ENCODE measurements at places on chromosomes 11 and 22.

GRCh38 chr11:128765104-128765503 is 71.2 kb downstream of the FLI1 start:
- no peak for DNase-seq

DNA sequence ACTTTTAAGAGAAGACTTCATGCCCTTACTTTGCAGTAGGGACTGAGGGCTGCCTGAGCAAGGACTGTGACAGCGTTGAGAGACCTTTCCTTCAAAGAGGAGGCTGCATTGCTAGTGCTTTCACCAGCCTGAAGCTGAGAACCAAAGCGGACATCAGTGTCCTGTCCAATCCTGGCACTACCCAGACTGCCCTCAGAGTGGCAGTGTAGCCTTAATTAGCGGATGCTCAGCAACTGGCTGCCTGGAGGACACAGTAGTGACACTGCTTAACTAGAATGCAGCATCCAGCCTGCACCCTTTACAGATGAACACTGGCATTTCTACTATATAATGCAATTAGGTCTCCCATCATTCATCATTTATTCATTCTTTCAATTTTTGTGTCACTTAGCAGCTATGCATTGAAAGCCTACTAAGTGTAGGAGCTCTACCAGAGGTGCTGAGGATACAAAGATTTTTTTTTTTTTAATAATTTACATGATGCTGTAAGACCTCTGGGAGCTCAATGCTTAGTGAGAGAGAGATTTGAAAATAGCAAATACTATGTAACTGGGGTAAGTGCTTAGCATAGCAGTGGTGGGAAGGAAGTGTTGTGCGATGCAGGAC is 36.9 kb upstream of the SLC36A4 start:
- DNase-seq = peak; percentile 16

DNA sequence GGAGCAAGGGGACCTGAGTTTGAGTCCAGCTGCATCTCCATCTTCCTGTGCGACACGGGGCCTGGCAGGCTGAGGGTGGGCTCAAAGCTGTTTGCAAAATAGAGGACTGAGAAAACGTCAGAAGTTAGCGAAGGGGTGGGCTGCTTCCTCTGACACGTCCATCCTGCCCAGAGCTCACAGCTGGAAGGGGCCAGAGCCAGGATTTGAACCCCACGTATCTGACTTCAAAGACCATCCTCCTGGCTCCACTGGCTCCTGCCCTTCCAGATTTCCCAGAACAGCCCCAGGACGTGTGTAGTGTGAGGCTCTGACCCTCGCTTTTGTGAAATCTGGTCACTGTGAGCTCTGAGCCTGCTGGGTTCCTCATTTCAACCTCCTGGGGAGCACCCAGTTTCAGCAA is 56.3 kb downstream of the CD82 start:
- no peak for DNase-seq

DNA sequence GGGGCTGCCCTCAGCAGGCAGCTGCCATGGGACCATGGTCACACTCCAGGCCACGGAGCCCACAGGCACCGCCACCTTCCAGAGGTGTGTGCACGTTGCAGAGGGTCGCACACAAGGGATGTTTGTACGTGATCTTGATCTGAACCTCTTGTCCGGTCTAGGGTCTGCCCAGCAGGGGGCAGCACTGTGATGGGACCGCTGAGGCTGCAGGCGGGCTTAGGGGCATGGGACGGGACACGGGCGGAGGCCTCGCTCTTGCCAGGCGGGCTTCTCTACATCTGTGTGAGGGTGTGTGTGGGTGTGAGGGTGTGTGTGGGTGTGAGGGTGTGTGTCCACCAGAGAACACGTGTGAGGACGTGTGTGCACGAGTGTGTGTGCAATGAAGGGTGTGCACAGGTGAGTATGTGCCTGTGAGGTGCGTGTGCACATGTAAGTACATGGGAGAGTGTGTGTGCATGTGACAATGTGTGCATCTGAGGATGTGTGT is 52.4 kb downstream of the CACNA1I start:
- no peak for DNase-seq

GRCh38 chr22:21445437-21446127 is 21.6 kb upstream of the TMEM191C start:
- DNase-seq = no peak

DNA sequence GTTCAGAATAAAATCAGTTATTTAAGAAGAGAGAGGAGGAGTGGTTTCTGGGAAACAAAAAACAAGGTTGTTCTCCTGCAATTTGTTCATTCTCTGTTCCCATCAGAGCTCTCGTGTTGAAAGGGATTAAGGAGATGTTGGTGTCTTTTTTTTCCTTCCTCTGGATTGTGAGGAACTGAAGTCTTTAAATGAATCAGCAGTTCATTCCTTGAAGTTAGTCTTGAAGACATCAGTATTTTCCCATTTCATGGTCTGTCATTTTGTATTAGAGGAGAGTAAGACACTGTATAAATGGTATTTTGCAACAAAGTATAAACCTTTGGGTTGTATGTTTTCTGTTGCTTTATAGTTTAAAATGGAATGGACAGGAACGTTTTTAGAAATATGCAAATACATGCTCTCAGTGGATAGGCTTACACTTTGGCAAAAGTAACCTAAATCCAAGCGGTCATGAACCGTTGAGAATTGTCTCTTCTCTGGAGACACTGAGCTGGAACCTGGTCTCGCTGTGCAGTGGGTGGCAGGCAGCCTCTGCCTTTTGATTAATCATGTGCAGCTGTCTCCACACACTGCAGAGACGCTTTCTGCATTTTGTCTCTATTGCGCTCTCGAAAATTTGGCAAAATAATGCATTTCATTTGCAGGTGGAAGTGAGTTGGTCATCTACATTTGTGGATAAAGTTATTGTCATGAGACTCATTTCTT is 33.0 kb downstream of the SAMM50 start:
- no peak for DNase-seq

- no peak for DNase-seq
Observed at GRCh38 chr11:32838505-32839274, 9.0 kb downstream of the PRRG4 start.

GRCh38 chr11:117823946-117824420 is 561 bp downstream of the FXYD2 start:
- no peak for DNase-seq

DNA sequence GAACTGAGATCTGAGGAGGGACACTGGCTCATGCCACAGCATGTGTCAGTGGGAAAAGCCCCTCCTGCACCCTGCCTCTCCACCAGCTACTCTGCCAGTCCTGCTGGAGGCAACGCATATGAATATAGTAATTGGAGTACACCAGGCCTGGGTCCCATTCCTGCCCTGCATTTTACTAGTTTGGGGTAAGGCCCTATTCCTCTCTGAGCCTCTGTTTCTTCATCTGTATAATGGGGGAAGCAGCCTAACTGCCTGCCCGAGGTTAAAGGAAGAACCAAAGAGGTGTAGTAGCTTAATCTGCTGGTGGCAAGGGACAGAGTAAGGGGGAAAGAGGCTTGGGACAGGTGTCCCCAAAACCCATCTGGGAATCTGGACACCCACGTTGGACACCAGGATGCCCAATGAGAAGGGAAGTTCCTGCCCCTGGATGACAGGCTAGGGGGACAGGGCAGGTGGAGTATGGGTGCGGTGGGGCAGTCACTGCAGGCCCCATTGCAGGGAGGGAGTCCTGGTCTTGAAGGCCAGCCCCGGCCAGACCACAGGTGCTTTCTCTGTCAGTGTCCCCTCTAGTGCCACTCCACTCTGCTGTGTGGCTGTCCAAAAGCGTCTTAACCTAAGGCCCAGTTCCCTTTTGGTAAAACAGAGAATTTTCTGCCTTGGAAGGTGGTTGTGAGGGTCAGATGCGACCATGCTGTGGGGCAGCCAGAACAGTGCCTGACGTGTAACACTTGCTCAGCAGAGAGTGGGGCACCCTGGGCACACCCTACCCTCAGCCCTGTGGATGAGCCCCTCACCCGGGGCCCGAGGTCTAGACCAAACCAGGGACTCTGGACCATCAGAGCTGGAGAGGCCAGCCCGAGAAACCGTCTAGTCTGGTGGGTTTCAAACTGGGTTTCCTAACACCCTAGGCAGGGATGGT is 11.5 kb downstream of the TSKU start:
- no peak for DNase-seq

DNA sequence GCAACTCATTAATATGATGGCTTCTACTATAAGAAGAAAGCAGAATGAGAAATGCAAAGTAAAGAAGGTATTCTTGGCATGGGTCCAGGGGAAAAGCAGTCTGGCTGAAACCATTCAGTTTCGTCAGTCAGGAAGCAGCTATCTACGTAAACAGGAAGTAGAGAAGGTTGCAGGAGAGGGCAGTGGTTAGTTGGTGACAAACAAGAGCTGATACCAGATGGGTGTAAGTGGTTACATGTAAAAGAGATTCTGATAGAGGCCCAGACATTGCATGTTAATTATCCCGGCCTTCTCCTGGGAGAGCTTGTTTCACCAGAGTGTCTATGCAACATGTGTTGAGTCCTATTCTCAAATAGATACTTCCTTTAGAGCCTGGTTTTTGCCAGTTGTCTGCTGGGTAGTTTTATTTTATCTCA is 58.4 kb upstream of the PSMA1 start:
- no peak for DNase-seq

DNA sequence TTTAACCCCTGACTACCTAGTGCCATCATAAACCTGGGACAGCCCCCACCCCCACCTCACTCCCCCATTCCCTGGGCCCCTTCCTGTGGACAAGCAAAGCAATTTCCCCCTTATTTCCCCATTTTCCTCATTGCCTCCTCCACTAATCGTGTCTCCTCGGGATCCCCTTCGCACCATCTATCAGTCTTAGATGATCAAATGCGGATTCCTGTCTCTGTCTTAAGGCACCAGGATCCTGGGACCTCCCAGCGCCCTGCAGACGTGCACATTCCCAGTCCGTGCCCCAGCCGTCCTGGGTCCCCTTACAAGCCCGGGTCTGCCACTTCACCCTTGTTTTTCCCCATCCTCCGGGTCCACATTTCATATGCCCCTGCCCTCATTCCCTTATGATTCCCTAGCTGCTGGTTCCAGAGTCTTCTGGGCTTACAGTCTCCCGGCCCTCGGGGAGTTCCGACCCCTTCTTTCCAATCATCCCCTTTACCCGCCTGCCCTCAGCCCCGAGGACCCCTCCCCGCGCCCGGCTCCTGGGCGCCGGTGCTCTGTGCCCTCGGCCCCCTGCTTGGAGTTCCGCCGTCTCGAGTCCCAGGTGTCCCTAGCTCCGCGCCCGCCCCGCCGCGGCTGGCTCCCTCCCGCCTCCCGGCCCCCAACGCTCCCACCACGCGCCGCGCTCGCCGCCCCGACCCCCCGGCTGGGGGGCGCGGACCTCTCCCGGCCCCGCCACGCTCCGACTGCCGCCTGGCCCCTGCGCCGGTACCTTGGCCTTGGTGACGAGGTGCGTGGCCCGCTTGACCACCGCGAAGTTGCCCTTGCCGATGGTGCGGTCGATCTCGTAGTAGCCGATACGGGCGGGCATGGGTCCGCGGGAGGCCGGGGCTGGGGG is 599 bp downstream of the SIK3 start:
- DNase-seq = no peak

DNA sequence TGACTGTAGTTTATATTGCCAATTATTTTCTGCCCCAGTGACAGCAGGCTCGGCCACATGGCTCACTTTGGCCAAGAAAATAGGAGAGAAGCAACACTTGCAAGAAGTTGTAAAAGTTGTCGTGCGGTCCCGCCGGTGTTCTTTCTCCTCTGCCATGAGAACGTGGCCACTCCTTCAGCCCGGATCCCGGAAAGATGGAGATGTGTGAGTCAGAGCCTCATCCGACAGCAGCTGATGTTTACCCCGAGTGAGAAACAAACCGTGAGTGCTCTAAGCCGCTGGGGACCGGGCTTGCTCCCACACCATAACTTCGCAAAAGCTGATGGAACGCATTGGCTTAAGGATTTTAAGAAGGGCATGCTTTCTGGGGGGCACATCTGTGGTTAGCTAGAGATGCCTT is 157.0 kb downstream of the CACNA1I start:
- no peak for DNase-seq

DNA sequence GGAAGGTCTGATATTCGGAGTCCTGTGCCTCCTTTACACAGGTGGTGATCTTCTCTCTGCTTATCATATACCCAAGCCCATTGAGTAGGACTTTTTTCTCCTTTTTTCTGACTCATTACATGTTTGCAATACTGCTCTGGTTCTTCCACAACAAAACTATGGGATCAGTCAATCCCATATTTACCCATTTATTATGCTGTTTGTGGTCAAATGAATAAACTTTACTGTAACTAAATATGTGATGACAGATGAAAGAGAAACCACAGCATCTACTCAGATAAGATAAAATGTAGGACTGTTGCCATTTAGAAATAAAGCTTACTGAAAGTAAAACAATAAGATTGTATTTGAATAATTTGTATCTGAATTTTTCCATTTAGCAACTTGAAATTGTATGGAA is 958.7 kb upstream of the FAT3 start:
- no peak for DNase-seq

GRCh38 chr11:67442504-67443404 is 522 bp downstream of the CORO1B start:
- no peak for DNase-seq

DNA sequence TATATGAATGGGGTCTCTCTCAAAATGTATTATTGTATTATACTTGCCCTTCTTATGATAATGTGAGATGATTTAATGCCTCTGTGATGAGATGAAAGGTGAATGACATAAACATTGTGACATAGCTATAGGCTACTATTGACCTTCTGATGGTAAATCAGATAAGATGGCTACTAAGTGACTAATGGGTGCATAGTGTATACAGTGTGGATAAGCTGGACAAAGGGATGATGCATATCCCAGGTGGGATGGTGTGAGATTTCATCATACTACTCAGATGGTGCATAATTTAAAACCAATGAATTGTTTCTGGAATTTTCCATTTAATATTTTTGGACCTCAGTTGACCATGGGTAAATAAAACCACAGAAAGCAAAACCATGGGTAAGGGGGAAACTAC is 243.5 kb downstream of the SBF2 start:
- no peak for DNase-seq

GRCh38 chr11:28470180-28470579 is 362.0 kb downstream of the METTL15 start:
- no peak for DNase-seq

- no peak for DNase-seq
Observed at GRCh38 chr22:29370537-29370936, 17.8 kb downstream of the AP1B1 start.

- DNase-seq = peak; percentile 11
Observed at GRCh38 chr11:9982127-9982795, 311.8 kb downstream of the SBF2 start.

GRCh38 chr11:103109818-103110388 is 677 bp downstream of the DYNC2H1 start:
- DNase-seq = no peak

DNA sequence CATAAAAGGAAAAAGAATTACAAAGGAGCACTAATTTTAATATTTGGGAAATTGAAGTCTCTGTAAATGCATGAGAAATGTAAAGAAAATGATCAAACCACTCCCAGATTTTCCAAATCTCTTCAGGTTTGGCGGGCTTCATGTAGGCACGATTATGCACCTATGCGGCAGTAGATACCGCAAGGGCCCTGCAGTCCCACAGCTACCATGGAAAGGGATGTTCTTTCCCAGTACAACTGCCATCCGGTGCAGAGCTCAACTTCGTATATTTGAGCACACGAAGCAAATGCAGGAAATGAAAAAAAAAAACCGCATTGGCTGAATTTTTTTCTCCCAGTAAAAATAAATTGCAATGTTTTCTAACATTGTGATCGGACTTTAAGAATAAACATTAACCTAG is 1.4 kb downstream of the SLC17A6 start:
- DNase-seq = no peak

Measured in H54 (cell line).